ENCODE measurements at places on chromosomes 3 and 15. TPM values are rescaled to one million over a fixed set of nuclear protein-coding genes. Genes with fewer than 3 reads are reported as not detected.

Gene CDHR4
- total RNA-seq = 0.84 TPM

DNA sequence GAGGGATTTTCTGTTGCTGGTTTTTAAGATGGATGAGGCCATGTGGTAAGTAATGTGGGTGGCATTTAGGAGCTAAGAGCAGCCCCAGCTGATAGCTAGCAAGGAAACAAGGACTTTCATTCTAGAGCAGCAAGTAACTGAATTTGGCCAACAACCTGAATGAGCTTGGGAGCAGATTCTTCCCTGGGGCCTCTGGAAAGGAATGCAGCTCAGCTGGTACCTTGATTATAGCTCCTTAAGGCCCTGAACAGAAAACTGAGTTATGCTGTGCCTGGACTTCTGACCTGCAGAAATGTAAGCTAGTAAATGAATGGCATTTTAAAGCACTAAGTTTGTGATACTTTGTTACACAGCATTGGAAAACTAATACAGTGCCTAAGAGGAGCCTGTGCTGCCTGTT lies 565.5 kb downstream of the PDCD6IP start:
- no peak for DNase-seq

GRCh38 chr3:116300226-116300625 lies 145.1 kb downstream of the LSAMP start:
- DNase-seq = no peak

GRCh38 chr3:159751752-159752151 lies 236.9 kb upstream of the IL12A start:
- DNase-seq = no peak

- no peak for DNase-seq
Observed at GRCh38 chr15:31277335-31278060, 49.1 kb upstream of the KLF13 start.

All from lower leg skin (tissue), 4 donors.